ENCODE measurements at places on chromosomes 6 and 20.
A peak's percentile ranks its signal among the peaks of the same experiment; 100 is the strongest.

DNA sequence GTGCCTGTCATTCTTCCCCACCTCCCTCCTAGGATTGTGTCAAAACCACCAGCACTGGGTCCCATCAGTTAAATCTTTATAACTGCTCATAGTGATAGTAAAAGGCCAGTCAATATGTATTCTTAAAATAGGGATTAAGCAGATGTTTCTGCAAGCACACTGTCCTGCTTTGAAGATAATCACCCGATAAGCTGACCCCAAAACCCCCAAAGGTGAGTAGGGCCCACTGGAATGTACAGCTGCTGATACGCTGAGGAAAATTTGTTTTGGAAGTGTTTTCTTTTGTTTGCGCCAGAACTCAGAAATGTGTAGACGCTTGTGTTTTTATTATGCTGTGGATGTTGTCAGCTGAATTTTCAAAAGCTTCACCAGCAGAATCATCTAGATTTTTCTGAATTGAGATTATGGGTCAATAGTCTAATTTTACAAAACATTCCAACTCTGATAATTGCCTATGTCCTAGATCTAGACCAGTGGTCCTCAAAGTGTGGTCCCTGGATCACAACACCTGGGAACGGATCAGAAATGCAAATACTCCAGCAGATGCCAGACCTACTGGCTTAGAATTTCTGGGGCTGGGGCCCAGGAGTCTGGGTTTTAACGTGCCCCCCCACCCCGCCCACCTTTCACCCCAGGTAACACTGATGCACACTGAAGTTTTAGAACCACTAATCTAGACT lies 11.4 kb downstream of the BFSP1 start:
- DNase-seq, result no peak

DNA sequence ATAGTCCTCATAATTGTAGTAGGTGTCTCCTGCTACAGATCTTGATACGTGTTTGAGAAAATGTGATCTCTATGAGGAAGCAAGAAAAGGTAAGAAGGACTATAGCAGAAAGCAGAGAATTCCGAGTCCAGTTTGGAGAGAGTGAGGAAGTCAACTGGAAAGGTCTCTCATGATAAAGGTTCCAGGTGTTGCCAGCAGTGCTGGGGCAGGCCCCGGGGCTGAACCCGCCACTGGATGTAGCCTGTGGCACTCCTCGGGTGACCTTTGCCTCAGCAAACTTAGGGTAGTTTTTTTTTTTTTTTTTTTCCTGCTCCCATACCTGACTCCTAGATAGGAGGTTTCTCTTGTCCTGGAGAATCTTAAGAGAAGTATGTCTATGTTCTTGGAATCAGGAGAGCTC lies 62.8 kb downstream of the FAM120B start:
- DNase-seq, result no peak

GRCh38 chr6:157550114-157550989 lies 169.4 kb downstream of the ZDHHC14 start:
- no peak for DNase-seq

DNA sequence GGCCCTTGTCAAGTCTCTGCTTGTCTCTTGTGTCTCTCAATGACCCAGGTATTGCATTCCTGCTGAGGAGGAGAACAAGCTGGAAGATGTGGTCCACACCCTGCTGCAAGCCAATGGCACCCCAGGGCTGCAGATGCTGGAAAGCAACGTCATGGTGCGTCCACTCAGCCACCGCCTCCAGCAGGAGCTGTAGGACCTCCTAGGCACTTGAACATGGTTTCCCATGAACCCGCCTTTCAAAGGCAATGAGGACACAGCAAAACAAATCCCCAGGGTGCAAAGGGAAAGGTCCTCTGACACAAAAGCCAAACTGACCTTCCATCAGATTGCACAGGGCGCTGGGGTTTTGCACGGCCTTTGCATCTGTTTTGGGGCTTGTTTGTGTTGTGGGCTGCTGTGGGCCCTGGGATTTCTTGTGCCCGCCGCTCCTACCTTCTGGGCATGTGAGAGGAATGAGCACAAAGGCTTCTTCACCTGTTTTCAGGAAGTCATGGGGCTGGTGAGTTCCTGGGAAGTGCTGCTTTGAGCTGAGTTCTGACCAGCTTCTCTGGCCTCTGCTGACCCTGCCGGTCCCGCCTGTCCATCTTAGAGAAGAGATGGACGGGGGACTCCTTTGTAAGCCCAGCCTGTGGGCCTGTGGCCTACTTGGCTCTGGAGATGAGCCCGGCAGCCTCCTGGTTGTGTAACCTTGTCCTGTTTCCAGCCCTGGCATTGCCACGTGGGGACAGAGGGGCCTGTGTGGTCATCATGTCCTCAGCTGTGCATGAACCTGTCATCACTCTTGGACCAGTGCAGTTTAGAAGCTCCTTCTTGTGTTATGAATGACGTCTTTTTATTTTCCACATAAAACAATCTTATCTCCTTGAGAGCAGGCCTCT lies 151.3 kb downstream of the DTNBP1 start:
- no peak for DNase-seq

DNA sequence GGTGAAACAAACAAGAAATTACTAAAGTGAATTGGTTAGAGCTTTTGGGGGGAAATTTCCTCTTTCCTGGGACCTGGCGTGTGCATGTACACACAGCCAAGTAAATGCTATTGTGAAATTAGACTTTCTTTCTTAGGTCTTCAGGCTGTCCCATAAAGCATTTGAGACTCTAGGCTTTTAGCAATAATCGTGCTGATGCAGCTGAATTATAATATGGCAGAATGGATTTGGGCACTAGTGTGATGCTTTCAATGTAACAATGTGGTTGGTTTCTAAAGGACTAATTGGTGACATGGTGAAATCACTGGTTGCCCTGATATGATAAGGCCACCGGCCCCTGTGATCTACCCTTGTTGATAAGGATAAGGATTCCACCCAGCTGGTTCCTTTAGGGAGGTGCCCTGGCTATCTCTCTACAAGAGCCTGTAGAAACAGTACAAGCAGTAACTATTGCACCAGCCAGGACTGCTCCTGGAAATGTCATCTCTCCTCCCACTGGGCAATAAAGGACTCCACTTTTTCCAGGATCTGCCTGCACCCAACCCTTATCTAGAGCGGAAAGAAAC lies 164.1 kb downstream of the TFAP2A start:
- DNase-seq, result no peak

DNA sequence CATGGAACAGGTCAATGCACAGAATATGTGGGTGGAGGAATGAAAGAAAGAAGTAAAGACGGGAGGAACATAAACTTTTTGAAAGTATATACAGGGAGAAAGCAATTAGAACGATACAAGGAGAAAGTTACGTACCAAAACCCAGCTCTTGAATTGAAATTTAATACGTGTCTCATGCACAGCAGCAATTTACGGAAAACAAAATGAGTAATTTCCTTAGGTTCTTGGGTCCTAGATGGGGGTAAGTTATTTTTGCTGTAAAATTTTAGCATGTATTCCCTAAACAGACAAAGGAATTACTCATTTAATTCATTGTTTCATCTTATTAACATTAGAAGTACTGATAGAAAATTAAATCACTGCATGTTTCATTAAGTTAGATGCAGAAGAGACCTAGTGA lies 75.8 kb downstream of the PDE10A start:
- no peak for DNase-seq

- no peak for DNase-seq
Measured at GRCh38 chr6:24469811-24470210, 19.6 kb downstream of the GPLD1 start.

DNA sequence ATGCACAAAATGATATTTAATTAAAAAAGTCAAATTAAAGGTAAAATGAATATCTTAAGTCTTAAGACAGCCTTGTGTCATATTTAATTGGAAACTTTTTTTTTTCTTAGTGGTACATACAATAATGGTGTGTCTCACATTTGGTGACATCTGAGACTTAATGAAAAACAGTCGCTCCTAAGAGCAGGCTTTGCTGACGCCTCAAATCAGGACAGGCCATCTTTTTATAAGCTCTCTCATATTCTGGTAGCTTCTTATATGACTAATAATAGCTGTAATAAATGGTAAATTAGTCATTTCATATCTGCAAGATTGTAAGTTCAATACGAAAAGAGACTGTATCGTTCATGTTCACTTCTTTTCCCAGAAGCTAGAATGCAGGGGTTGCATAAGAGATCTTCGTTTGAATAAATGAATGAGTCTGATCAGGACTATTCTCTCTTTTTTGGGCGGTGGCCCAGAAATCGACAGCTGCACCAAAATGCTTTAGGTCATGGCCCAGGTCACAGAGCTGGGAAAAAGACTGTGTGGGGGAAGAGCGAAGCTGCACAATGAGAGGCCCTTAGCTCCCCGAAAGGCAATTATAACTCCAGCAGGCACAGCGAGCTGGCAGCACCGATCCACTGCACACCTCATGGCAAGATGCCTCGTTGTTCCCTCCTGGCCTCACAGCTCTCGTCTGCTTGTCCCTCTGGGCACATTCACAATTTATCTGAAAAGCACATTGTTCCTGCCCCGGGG lies 69.4 kb downstream of the NRN1 start:
- DNase-seq, result peak; percentile 37

DNA sequence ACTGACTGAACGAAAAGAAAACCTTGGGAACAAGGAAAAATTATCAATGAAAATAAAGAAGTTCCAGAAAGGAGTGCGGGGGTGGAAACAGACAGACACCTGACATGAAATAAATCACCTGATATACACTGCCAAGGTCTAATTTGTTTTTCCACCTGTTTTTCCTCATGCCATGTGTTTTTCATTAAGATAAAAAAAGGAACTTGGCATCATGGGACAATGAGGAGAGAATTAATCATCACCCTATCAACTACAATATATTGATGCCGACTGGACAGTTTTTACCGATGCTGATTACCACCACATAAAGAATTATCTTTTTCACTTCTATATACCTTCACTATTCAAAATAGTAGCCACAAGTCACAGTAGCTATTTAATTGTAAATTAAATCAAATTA lies 233.2 kb downstream of the ARHGAP18 start:
- no peak for DNase-seq

- DNase-seq, result no peak
Measured at GRCh38 chr20:53595018-53595378, 1.4 kb upstream of the ZNF217 start.

DNA sequence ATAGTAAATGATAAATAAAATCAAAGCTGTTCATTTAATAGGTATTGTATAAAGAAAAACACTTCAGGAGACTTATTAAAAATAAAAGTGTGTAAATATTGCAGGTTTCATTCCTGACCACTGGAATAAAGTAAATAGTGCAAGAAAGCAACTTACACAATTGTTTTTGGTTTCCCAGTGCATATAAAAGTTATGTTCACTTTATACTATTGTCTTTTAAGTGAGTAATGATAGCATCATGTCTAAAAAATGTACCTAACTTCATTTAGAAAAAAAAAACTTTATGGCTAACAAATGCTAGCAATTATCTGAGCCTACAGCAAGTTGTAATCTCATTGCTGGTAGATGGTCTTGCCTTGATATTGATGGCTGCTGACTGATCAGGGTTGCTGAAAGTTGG lies 726.6 kb upstream of the POU3F2 start:
- DNase-seq, result no peak

- DNase-seq, result no peak
Measured at GRCh38 chr6:5087389-5087788, 2.2 kb downstream of the PPP1R3G start.

- DNase-seq, result peak; percentile 14
Measured at GRCh38 chr20:63056236-63057170, 49.7 kb upstream of the BHLHE23 start.

GRCh38 chr6:7042654-7043545 lies 64.9 kb upstream of the RREB1 start:
- DNase-seq, result no peak

DNA sequence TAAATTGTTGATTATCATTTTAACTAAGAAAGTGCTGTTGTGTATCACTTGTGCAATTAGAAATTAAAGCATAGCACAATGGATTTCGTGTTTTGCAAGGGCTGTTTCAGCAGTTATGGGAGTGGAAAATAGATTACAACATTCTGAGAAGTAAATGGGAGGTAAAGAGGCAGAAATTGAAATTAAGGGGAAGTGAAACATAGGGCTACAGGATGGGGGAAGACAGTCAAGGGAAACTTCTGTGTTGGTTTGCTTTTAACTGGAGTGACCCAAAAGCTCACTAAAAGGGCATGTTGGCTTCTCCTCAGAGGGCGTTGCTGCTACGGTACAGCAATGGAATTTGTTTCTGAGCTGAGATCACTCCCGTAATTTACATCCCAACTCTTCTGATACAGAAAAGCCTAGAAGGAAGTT lies 147.5 kb downstream of the BCAS1 start:
- no peak for DNase-seq

DNA sequence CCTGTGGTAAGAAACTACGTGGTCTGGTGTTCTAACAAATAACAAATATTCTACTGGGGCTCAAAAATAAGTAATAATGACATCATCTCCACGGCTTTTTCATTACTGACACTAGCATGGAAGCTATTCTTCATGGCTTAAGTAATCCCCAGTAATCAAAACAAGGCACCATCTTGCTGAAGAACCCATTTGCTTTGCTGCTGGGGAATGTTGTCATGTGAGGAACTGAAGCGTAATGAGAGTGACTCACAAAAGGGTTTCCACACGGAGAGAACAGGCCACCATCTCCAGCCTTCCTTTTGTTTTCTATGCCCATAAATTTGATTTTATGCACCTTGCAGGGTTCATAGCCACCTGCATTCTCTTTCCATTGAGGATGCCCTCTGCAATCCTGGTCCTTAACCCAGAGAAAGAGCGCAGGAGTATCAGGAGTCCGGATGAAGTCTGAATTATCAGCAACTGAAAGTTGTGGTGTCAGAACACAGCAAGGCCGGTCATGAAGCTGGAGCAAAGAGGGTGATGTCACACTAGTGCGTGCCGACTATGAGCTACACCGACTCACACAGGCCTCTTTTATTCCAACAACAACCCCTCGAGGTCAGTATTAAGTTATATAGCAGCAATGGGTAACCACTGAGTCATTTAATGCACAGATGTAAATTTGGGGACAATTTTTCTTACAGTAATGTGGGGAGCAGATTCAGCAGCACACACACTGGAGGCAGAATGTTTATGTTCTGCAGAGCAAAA lies 173.7 kb upstream of the SSTR4 start:
- DNase-seq, result no peak

GRCh38 chr6:56349194-56349593 lies 101.8 kb upstream of the COL21A1 start:
- DNase-seq, result no peak

DNA sequence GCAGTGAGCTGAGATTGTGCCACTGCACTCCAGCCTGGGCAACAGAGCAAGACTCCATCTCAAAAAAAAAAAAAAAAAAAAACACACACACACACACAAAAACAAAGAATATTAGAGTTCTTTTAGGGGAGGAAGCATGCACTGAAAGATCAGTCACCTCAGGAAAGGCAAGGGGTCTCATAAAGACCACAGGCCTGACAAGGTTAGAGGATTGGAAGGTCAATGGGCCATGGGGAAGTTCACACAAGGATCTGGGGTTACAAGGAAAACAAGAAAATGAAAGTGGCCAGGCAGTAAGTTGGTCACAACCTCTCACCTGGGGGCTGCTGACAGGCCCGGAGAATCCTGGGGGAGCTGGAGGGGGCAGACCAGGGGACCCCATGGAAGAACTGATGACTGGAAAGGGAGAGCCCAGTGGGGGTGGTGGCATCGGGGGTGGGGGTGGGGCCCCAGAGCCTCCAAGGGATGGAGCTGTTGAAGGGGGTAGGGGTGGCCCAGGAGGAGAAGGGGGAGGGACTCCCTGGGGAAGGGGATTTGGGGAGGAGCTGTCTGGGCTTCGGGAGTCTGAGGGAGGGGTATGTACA lies 1.5 kb downstream of the RXRB start:
- no peak for DNase-seq

GRCh38 chr6:11592294-11592906 lies 54.9 kb downstream of the TMEM170B start:
- no peak for DNase-seq

Data from NCI-H1694 treated with DMSO at 0.1 percent for 48 hours (cell line).